ENCODE measurements at places on chromosomes 4 and X. TPM values are rescaled to one million over a fixed set of nuclear protein-coding genes. Genes with fewer than 3 reads are reported as not detected.

Gene NPY5R
- 0.22 TPM for polyA plus RNA-seq

Gene RTL9
- 0.31 TPM for polyA plus RNA-seq

Gene FAAH2
- polyA plus RNA-seq = 10.6 TPM

Gene RRH
- polyA plus RNA-seq = 0.28 TPM

Gene RTL3
- polyA plus RNA-seq = 0.48 TPM

Gene PRSS12
- polyA plus RNA-seq = 2.3 TPM

Gene SPANXN4
- not detected for polyA plus RNA-seq
